NCI-H510A treated with DMSO at 0.1 percent for 48 hours (cell line): ENCODE measurements at places on chromosomes 6 and 20.

GRCh38 chr6:119037941-119038623 lies 40.4 kb downstream of the FAM184A start:
- no peak for DNase-seq

DNA sequence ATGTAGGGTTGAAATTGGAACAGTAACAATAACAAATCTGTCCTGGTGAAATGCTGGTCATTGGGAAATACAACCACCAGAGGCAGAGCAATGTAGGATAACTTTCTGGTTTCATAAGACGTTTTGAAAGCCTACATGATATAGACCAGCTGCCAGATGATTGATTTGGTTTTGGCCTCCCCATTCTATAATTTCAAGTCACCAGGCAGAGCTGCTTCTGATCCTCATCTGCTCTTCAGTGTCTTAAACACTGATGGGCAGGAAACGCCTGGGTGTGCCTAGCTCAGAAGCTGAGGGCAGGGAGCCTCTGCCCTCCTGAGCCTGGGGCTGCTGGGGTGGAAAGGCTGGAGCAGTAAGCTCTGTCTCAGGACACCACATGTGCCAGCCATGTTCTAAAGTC lies 24.5 kb downstream of the DHX35 start:
- no peak for DNase-seq

DNA sequence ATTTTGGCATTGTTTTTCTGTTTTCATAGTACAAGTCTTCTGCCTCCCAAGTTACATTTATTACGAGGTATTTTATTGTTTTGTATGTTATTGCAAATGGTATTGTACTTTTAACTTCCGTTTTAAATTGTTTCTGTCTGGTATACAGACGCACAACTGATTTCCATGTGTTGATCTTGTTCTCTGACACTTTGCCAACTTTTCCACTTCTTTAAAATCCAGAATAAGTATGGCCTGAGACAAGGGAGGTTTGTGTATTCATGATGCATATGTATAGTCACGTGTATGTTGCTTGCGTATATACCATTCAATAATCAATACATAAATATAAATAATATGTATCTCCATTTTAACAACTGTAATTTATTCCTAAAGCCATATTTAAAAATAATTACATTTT lies 41.2 kb downstream of the THBS2 start:
- no peak for DNase-seq

DNA sequence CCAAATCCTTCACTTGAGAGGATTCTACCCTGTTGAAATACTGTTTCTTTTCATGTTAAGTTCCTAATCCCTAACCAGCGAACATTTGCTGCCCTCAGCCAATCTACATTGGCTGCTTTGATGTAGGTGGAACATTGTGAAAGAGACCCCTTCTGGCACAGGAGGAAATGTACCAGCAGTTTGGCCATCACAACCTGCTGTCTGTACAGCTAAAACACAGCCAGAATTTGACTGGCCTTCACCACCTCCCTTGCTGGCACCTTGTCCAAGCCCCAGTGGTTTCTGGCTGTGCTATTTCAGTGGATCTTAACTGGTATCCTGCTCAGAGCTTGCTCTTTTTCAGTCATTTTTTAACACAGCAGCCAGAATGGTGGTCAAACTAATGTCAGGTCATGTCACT lies 202.1 kb upstream of the EPHA7 start:
- no peak for DNase-seq

DNA sequence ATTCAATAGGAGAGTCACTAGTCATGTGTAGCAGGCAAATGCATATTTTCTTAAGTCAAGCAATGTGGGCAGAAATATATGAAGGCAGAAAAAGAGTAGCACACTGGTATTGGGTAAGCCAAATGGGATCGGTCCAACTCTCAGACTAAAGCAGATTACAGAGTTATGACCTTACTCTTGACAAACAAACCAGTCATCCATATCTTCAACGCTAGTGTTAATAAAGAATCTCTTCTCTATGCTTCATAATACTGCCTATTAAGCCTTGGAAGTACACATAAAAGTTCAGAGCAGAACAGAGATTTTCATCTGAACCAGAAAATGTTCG lies 320.2 kb upstream of the JARID2 start:
- DNase-seq = peak; percentile 43

- no peak for DNase-seq
Measured at GRCh38 chr20:50200482-50201104, 10.0 kb downstream of the CEBPB start.

DNA sequence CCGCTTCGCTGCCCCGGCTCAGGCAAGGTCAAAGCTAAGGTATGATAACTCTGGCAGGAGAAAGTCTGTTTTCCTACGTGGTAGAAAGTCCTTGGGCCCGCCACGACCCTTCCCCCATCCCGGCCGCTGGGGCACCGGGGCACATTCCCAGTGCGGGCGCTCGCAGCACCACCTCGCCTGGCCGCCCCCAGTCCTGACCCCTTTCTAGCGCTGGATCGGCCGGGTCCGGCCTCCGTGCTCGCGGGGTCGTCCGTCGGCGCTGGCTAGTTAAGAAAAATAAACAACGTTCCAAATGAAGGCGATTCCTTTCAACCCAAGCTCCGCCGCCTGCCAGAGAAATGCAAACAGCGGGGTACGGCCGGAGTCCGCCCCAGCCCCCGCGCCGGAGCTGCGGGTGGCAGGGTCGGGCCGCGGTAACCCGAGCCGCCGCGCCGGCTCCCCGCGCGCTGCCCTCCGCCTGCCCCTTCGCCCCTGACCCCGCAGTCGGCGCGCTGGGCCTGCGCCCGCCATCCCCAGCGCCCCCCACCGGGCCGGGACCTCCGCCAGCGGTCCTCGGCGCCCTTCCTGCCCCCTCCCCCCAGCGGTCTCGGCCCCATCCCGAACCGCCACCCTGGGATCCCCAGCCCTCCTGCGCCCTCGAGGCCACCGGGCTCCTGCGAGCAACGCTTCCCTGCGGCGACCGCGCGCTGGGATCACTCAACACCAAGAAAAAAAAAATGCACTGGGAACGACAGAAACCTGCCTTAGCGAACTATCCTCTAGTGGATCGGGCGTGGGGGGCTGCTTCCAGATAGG lies 37.6 kb downstream of the NCR2 start:
- DNase-seq = no peak

- peak; percentile 33 for DNase-seq
Measured at GRCh38 chr20:35146299-35146919, 727 bp downstream of the EDEM2 start.
